ENCODE measurements at places on chromosomes 1 and 21.

DNA sequence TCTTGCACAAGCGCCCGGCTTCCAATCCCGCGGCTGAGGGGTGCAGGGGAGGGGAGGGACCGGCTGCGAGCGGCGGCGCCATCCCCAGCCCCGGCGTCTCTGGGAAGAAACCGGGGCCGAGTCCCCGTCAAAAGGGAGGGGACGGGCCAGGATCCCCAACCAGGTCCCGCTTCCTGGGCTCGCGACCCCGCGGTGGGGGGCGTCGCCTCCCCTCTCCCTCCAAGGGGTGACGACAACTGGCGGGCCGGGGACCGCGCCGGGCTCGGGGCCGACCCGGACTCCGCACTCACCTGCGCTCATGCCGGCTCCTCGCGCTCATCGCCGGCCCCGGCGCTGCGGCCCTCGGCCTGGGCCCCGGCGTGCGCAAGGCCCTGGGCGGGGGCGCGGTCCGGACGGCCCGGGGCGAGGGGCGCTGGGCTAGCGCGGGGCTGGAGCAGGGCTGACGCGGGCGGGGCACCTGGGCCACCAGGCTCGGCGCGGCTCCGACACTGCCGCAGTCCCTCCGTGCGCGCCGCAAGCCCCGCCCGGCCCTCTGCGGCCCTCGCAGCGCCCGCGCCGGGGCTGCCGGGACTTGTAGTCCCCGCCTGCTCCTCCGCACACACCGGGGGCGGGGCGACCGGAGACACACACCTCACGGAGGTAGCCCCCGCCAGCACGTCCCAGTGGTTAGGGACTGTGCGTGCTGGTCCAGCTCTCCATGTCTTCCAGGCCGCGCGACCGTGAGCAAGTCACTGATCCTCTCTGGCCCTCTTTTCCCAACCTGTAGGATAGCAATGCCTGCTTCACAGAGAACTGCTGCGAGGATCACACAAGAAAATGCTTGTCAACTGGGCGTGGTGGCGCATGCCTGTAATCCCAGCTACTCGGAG, at the start of gene ATP13A2:
Gene ATP13A2, minus strand, starts transcription at position 490 of the 869 bp plus-strand sequence. Its CDS starts 190 bp downstream, at position 300.
- peak; percentile 76 for DNase-seq

DNA sequence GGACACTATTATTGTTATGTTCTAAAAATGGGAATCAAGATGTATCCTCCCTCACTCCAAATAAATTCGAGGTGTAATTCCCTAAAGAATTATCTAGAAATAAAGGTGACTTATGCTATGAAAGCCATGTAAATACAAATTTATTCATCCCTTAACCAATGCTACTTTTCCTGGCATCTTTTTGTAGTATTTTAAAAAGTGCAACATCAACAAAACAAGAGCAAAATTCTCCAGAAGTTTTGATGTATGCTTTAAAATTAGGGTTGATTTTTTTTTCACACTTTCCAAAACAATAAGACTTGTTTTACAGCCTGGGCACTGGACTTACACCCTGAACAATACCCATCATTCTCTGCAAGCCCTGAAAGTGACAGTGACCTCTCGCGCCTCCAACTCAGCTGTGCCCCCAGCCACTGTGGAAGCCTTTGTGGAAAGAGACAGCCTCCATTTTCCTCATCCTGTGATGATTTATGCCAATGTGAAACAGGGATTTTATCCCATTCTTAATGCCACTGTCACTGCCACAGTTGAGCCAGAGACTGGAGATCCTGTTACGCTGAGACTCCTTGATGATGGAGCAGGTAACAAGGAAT, 21.4 kb upstream of the CLCA1 start:
- no peak for DNase-seq

DNA sequence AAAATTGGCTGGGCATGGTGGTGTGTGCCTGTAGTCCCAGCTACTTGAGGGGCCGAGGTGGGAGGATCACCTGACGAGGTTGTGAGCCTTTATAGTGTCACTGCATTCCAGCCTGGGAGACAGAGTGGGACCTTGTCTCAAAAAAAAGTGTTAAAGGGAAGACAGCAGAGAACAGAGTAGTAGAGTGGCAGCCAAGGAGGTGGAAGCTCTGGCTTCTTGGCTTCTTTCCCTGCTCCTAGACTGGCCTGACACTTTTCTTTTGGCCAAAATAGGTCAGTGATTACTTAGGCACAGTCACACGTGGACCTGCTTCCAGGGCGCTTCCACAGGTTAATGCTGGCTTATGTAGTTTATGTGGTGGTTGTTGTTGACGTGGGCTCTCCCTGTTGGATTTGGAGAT, 3.2 kb downstream of the DIP2A start:
- DNase-seq, result no peak

DNA sequence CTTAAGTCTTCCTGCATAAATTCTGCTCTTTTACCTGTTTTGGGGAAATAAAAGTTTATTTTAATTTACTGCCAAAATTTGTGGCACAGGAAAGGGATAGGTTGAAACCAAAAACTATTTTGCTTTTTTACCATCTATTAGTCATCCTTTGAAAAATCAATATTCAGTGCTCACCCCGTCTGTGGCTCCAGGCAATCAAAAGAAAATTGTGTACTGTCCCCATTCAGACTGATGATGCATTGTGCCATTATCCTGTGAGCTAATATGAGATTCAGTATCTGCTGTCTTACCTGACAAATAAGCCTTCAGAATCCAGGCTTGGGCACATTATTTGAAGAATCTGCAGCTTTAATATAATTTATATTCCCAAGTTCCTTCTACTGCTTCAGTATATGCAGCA, 650.7 kb downstream of the KIF26B start:
- DNase-seq, result no peak
